Aorta (tissue), 5 donors: ENCODE measurements at places on chromosomes 6 and 20.

GRCh38 chr6:139370283-139370998 is 4.0 kb downstream of the CITED2 start:
- DNase-seq: no peak

- DNase-seq: no peak
These were observed 6.4 kb upstream of the SDC4 start for GRCh38 chr20:45354423-45355208.

GRCh38 chr6:72792692-72793091 is 170.8 kb downstream of the KCNQ5 start:
- DNase-seq: no peak

GRCh38 chr6:91304521-91304920 is 717.6 kb upstream of the MAP3K7 start:
- DNase-seq: no peak

- DNase-seq: peak; percentile 98
These were observed 4.3 kb upstream of the CEBPB start for GRCh38 chr20:50186151-50186885.

GRCh38 chr20:45359069-45359405 is 3.9 kb upstream of the SYS1 start:
- no peak for DNase-seq

- DNase-seq: no peak
These were observed 61.3 kb downstream of the EFCAB8 start for GRCh38 chr20:32920066-32920465.

- no peak for DNase-seq
These were observed 84.1 kb downstream of the RNF217 start for GRCh38 chr6:125046107-125046925.

GRCh38 chr6:167574431-167575151 is 249.7 kb downstream of the TTLL2 start:
- DNase-seq: peak; percentile 80

DNA sequence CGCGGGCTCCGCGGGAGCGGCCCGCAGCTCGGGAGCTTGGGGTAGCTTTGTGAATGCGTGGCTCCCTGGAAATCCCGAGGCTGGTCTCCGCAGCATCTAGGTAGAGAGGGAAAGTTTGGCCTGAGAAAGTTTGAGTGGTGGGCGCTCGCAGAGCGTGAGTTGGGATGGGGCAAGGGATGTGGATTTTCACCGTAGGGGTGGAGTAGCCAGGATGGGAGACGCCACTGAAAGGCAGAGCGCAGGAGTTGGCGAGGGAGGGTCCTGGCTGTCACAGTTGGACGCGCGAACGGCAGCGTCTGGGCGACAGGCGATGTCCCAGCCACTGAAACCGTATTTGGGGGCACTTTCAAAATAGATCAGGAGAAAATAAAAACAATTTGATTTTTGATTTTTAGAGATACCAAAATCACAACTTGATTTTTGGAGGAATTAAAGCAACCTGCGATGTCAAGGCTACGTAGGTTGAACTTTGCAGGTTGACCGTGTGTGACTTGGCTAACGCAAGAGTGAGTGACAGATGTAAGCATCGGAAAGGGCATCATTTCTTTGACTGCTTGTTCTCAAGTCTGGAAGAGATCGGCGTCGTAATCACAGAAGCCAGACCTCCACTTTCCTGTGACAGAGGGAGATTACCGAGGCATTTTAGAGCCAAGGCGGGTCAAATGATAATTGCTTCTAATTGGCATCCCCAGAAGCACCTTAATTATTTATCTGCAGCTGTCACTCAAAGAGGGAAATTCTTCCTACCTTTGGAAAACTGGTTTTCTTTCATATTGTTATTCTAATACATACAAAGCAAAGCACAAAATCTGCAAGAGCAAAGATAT is 646 bp downstream of the HEY2 start:
- peak; percentile 80 for DNase-seq

- DNase-seq: no peak
These were observed 156.3 kb downstream of the FOXA2 start for GRCh38 chr20:22428051-22428450.

- no peak for DNase-seq
These were observed 10.9 kb downstream of the ZNF217 start for GRCh38 chr20:53582574-53583351.

DNA sequence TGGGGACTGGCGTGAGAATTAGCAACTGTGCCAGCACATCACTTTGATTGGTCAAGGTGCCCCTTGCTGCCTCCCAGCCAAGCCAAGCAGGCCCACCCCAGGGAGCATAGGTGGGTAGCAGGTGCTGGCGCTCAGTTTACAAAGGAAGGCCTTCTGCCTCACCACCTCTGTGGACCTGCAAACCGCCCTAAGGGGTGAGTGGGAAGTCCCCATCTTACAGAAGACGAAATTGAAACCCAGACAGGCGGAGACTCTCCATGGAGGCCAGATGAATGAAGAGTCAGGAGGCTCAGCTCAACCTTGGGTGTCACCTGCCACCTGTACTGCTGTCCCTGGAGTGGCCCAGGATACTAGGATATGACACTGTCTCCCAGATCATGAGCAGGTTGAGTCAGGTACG is 21.5 kb upstream of the MAS1L start:
- DNase-seq: no peak

DNA sequence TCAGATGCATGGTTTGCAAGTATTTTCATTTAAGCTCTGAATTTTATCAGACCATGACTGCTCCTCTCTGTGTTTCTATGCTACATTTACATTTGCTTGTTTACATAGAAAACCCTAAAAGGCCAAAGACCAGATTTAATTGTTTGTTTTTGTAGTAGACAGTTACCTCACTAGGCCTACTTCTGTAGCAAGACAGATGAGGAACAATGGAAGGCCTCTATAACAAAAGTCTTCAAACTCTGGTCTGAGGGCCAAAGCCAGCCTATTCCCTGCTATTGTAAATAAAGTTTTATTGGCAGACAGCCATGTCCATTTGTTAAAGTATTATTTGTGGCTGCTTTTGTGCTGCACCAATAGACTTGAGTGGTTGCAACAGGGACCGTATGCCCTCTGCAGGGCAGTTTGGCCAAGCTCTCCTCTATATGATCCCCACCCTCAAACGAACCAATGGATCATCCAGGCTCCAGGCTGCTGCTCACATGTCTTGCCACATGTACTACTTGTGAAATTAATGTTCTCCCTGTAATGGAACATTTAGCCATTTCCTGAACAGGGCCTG is 182.0 kb downstream of the DOK5 start:
- DNase-seq: no peak

DNA sequence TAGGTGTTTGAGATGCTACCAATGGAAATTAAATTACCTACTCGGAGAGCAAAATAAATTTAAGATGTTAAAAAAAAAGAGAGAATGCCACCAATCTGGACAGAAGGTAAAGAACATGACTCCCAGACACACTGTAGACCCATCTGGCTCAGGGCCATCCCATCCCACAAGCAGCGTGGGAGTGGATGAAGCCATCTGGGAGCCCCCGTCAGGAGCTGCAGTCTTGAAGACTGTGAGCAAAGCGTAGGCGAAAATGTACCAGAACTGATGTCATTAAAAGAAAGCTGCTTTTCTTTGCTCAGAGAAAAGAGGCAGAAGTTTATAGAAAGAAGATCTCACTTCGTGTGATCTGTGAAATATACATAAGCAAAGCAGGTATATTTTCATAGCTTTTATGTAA is 815.7 kb downstream of the QKI start:
- DNase-seq: no peak

- no peak for DNase-seq
These were observed 256.7 kb downstream of the ATXN1 start for GRCh38 chr6:16504609-16505008.

GRCh38 chr6:43310134-43310533 is 1.5 kb upstream of the CRIP3 start:
- DNase-seq: no peak

DNA sequence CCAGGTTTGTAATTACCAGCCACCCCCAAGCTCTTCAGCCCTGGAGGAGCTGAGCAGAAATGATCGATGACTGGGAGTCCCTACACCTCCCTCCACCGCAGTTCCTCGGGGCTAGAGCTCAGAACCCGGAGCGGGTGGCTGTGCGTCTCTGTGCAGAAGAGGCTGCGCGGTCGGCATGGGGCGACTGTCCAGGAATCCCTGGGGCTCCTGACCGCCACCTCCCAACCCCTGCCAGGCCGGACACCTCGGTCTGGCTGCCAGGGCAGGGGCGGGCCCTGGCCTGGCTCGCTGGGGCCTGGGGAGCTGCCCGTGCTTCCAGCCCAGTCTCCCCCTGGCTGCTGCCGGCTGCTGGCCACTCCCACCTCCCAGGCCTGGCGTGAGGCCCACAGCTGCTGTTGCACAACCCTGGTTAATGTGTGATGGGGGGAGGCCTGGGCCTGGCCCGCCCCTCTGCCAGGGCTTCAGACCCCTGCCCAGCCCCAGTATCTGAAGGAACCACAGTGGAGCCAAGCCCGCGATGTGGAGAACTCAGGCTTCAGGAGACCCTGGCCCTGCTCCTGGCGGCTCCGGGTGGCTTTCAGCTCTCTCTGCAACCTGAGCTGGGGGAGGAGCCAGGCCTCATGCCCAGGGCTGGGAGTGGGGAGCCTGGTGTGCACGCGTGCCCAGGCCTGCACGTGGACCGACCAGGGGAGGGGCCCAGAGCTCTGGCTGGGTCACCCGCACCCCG is 1.2 kb downstream of the SLC2A4RG start:
- DNase-seq: peak; percentile 98

DNA sequence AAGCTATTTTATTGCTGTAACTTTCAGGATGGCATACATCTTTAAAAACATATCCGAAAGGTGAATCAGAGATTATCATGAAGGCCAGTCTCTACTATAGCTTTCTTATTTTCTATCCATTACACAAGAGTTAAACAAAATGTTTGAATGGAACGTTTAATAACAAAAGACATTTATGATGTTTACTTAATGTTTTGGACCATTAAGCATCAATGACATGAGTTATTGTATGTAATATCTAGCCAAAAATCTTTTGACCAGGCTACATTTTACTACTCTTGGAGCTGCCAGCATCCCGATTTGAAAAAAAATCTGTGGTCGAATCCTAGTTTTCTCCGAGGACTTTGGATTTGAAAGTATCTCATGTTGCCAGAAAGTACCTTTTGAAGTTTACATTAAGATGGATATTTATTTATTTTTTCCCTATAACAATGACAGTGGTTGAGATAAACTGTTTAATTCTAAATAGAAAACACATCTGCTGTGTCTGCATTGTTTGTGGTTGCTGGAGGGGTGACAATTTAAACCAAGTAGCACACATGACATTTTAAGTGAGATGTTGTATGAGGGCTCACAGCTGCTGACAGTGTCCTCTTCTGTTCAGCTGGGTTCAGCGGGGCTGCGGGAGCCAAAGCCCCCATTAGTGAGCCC is 293.7 kb upstream of the TCF21 start:
- DNase-seq: no peak

GRCh38 chr6:72328775-72329174 is 293.1 kb upstream of the KCNQ5 start:
- DNase-seq: no peak
